ENCODE measurements at places on chromosomes 11 and 22. TPM values are rescaled to one million over a fixed set of nuclear protein-coding genes. Genes with fewer than 3 reads are reported as not detected.

DNA sequence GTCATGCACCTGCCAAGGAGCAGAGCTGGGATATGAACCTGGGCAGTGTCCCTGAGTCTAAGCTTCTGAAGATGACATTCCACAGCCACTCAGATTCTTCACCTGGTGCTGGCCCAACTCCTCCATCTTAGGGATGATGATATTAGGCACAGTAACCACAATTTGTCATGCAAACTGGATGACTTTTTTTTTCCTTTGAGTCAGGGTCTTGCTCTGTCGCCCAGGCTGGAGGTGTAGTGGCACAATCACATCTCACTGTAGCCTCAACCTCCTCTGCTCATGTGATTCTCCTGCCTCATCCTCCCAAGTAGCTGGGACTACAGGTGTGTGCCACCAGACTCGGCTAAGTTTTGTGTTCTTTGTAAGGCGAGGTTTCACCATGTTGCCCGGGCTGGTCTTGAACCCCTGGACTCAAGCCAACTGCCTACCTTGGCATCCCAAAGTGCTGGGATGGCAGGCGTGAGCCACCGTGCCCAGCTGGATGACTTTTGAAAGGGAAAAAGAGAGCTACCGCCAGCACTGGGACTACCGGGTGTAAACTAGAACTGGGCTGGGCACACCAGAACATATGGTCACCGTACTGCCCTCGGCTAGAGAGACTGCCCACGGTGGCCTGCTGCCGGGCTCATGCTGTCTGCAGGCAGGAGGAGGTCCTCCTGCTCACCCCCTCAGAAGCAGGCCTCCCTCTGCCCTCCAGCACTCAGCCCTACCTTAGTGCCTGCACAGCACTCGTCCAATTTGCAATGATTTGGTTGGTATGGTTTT lies 77.7 kb downstream of the NAT10 start:
- DNase-seq: no peak

The HEPN1 gene
- not detected for total RNA-seq

- DNase-seq: no peak
Measured at GRCh38 chr11:27470166-27470565, 2.4 kb downstream of the LGR4 start.

The CYP2D6 gene
- 2.7 TPM for total RNA-seq

DNA sequence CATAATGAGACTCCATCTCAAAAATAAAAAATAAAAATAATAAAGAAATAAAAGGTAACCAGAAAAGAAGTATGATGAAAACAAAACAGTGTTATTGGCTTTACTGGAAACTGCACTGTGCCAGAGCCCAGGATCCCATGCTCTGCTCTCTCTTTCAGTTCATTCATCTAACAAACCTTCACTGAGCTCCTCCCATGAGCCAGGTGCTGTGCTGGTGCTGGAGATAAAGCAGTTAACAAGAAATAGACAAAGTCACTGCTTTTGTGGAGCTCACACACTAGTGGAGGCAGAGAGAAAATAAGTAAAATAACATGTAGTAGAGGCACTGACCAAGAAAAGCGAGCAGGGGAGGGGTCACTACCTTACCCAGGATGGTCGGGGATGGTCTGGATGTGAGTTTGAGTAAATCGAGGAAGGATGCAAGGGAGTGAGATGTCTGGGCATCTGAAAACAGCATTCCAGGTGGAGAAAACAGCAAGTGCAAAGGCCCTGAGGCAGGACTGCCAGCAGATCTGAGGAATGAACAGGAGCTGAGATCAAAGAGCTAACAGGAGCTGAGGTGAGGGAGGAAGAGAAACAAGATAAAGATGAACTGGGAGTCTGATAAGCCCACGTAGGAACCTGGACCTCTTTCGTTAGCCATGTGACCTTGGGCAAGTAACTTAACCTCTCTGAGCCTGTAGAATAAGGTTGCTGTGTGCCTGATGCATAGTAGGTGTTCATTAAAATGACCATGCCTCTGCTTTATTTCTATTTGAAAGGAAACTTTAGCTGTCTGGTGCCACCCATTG lies 31.3 kb upstream of the CD82 start:
- DNase-seq: no peak

- no peak for DNase-seq
Measured at GRCh38 chr11:15911377-15912044, 444.8 kb downstream of the SOX6 start.

- DNase-seq: no peak
Measured at GRCh38 chr11:133172349-133172748, 360.0 kb downstream of the OPCML start.

DNA sequence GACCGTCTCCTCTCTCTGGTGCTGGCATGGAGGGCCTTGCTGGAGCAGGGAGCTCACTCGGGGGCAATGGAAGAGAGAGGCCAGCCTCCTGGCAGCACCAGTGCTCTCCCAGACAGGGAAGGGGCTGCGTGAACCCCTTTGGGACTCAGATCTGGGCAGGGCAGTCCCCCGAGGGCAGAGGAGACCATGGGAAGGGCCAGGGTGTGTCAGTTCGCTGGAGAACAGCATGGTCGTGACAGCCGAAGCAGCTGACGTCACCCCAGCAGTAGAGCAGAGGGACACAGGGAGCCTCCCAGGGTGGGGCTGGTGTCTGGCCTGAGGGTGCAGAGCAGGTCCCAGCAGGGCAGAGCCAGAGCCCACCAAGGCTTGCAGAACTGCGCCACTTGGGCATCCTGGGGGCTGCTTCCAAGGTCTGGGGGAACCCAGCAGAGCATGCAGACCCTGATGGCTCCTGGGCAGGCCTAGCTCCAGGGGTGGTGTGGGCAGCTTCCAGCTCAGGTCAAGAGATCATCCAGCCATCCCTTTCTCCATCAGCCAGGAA lies 71.0 kb upstream of the KCNQ1OT1 start:
- no peak for DNase-seq

GRCh38 chr11:86800076-86800959 lies at the start of gene PRSS23:
TSS of gene PRSS23 (plus strand) at chr11:86800542. CDS start at chr11:86807644, 7,102 bp downstream.
- peak; percentile 73 for DNase-seq

- DNase-seq: no peak
Measured at GRCh38 chr11:77547047-77547836, 42.5 kb upstream of the AQP11 start.

The DNAJB7 gene
- not detected for total RNA-seq

- DNase-seq: no peak
Measured at GRCh38 chr11:103928040-103928801, 108.2 kb upstream of the DDI1 start.

- no peak for DNase-seq
Measured at GRCh38 chr11:34475656-34476055, 36.9 kb downstream of the CAT start.

- DNase-seq: no peak
Measured at GRCh38 chr11:113272281-113272680, 42.1 kb upstream of the TTC12 start.

The STIM1 gene
- total RNA-seq: 13.4 TPM

The DEFB131B gene
- not detected for total RNA-seq

- DNase-seq: no peak
Measured at GRCh38 chr11:101444851-101445250, 139.0 kb downstream of the TRPC6 start.

DNA sequence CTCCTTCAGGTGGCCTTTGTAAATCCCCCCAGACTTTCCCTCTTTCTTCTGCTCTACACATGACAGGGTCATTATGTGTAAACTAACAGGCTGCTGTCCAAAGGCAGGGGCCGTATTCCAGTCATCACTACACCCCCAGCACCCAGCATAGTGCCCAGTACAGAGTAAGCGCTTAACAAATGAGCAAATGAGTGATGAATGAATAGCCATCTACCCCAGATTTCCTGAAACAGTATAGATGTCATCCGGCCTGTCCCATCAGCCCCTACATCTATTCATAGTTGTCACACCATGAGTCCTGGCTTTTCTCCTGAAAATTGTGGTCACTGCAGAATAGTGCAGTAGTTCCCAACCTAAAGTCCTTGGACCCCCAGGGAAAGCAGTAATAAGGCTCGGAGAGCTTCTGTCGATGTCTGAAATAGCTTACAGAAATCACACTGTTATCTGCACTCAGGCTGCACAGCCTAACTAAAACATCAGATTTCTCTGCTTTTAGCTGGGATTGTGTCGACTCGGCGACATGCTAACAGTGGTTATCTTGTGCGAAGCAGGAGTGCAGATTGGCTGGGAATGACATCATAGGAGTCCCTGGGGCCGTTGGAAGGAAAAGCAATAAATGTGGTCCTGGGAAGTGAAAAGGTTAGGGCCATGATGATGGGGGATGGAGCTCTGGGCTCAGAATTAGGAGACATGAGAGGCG lies 143.8 kb upstream of the NECTIN1 start:
- no peak for DNase-seq

GRCh38 chr22:50730013-50730891 lies 7.8 kb upstream of the ACR start:
- no peak for DNase-seq

- no peak for DNase-seq
Measured at GRCh38 chr11:117412653-117413275, 85.1 kb downstream of the CEP164 start.

DNA sequence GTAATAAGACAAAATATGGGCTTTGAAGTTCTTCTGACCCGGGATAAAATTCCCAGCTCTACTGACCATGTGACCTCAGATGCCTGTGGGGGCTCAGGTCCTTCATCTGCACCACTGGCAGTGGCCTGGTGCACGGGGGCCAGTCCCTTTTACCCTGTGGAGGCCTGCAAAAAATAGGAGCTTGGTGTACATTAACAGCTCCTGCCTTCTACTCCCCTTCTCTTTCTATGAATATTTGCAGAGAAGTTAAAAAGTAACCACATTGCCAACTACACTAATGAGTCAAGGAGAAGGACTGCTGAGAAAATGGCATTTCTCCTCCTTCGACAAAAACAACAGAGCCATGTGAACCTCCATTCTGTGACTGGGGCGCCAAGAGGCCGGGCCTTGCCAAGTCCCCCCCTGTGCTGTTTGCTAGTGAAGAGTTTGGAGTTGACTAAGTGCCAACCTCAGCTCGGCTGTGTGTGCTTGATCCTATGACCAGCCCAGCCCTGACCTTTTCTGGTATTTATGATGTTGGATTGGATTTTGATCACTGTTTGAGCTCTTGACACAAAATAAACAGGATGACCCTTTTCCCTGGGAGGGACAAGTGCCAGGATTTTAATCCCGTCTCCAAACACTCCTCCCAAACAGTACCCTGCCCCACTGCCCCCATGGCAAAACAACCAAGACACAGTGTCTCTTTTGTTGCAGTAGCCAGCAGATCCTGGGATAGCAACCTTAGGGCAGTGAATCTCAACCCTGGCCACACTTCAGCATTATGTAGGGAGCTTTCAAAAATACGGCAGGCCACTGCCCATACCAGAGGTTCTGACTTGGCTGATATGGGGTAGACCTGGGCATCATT lies 380.1 kb downstream of the LARGE1 start:
- DNase-seq: peak; percentile 93

The TCN2 gene
- total RNA-seq: not detected

- no peak for DNase-seq
Measured at GRCh38 chr22:19750507-19751490, 9.8 kb upstream of the TBX1 start.

The CPT1A gene
- 43.6 TPM for total RNA-seq

The CENPM gene
- total RNA-seq: 60.6 TPM

- no peak for DNase-seq
Measured at GRCh38 chr11:128610721-128611617, 23.6 kb upstream of the ETS1 start.

- no peak for DNase-seq
Measured at GRCh38 chr11:72974487-72975205, 160.4 kb downstream of the ATG16L2 start.

The CRACR2B gene
- total RNA-seq: not detected
